RCC 7860 (cell line): ENCODE measurements at places on chromosomes 6 and 20.

DNA sequence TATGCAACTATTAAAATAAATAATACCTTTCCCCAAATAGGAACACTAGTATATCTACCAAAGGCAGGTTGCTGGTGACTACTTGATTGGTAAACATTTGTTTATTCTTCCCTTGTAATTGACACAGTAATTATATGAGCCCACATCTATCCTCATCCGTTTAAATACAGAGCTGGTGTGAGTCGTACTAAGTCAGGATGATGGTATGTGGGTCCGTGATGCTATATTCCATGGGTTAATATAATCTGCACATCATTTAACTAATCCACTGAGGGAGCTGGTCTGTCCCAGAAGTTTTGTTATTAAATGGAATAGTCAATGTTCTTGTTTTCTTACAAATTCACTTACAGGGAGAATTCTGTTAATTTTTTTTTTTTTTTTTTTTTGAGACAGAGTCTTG, 164.0 kb upstream of the AGPAT4 start:
- DNase-seq, result peak; percentile 24

GRCh38 chr6:52410979-52411378, 9.2 kb upstream of the EFHC1 start:
- no peak for DNase-seq

DNA sequence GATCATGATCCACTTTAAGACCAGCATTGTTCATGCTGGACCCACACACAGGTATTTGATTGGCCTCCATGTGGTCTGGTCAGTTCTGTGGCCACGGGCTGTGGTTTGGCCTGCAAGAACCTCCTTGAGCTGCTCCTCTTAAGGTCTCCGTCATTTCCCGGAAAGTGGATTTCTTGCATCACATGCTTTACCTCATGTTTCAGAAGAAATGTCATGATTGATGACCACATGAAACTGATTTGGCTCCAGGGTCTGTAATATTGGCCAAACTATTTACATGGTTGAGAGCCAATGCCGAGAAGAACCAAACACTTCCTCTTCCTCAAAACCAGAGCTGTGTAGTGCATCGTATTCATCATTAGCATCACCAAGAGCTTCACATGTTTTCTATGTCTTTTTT, 13.2 kb upstream of the RSPH3 start:
- no peak for DNase-seq

DNA sequence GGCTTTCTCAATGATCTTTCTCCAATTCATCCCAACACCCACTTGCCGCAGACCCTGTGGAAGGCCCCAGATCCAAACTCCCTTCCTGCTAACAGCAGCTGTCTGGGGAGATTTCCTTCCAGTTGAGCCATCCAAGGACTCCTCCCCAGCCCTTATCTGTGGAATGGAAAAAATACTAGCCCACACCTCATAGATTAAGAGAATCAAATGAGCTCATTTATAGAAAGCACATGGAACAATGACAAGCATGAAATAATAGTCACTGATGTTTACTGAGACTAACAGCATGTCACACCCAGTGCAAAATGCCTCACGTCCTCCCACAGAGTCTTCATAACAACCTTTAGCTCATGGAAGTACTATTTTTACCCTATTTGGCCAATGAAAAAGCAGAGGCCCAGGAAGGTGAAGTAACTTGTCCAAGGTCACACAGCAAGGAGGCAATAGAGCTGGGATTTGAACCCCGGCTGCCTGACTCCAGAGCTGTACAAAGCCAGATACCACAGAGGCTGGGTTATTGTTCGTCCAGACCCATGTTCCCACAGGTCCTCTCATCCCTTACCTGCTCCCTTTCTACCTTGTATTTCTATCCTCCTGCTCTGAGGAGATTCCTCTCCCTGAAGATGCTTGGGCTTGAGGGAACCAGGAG, 23.4 kb upstream of the PTGIS start:
- no peak for DNase-seq

GRCh38 chr6:143556529-143556928, 45.0 kb upstream of the FUCA2 start:
- DNase-seq, result peak; percentile 71
